ENCODE measurements at places on chromosomes 3 and 15. TPM values are rescaled to one million over a fixed set of nuclear protein-coding genes. Genes with fewer than 3 reads are reported as not detected.

Gene PLA2G4D
- total RNA-seq: not detected

DNA sequence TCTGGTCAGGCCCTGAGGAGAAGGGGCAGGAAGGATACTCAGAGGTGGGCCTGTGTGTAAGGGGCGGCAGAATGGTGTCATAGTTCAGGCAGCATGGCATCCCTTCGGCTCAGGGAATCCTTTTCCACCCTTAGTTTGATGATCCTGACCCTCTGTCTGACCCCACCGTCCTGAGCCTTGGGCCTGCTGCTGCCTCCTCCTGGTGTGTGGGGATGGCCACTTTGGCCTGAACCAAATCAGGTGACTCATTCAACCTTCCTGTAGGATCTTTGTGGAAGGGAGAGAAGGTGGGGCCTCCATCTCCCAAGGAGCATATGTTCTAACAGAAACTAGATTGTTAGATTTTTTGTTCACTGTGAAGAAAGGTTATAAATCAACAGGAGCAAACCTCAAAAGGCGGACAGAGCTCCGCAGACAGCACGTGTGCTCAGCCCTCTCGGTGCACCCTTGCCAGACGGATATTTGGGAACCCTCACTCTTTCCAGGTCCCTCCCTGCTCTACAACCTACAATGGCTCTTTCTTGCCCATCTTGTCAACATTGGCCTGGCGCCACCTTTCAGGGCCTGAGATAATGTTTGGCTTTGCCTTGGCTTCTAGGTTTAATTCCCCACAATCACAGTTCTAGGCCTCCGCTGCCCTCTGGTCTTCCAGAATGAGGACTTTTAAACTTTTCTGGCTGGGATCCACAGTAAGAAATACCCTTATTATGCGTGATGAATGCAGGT lies 21.7 kb downstream of the THSD4 start:
- DNase-seq: peak; percentile 60

- DNase-seq: no peak
Observed at GRCh38 chr15:42079401-42079908, 14.9 kb downstream of the PLA2G4D start.

GRCh38 chr15:63362885-63363284 lies 18.8 kb downstream of the CA12 start:
- no peak for DNase-seq

DNA sequence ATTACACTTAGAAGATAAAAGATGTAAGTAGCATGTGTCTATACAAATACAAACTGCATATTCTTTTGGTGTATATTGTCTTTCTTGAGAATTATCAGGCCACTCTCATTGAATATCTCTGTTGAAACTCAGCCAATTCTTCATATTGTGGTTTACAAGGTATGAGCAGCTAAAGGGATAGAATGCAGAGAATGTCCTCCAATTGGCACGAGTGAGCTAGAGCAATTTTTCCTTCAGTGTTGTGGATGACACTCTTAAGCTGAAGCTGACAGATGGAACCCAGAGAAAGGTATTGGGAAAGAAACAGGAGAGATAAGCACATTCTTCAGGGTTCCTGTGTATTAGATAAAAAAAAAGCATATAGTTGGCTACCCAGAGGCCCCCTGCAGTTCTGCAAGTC lies 453.1 kb downstream of the EPHA3 start:
- DNase-seq: no peak

Measured in esophagus muscularis mucosa (tissue), 4 donors.